ENCODE measurements at places on chromosomes 12 and 14. TPM values are rescaled to one million over a fixed set of nuclear protein-coding genes. Genes with fewer than 3 reads are reported as not detected.

UBE2N gene
- 252 TPM for total RNA-seq

RAB2B gene
- total RNA-seq, result 30.6 TPM

TOMM20L gene
- total RNA-seq, result not detected

CCDC175 gene
- total RNA-seq, result not detected

ACOT2 gene
- 16.3 TPM for total RNA-seq

TRPV4 gene
- total RNA-seq, result not detected

GLI1 gene
- 1.4 TPM for total RNA-seq

CPNE6 gene
- not detected for total RNA-seq

ZDHHC22 gene
- total RNA-seq, result not detected

CRIP1 gene
- total RNA-seq, result 358 TPM

COCH gene
- total RNA-seq, result 0.58 TPM
